Daoy (cell line): ENCODE measurements at places on chromosomes 1 and 21. TPM values are rescaled to one million over a fixed set of nuclear protein-coding genes. Genes with fewer than 3 reads are reported as not detected.

DNA sequence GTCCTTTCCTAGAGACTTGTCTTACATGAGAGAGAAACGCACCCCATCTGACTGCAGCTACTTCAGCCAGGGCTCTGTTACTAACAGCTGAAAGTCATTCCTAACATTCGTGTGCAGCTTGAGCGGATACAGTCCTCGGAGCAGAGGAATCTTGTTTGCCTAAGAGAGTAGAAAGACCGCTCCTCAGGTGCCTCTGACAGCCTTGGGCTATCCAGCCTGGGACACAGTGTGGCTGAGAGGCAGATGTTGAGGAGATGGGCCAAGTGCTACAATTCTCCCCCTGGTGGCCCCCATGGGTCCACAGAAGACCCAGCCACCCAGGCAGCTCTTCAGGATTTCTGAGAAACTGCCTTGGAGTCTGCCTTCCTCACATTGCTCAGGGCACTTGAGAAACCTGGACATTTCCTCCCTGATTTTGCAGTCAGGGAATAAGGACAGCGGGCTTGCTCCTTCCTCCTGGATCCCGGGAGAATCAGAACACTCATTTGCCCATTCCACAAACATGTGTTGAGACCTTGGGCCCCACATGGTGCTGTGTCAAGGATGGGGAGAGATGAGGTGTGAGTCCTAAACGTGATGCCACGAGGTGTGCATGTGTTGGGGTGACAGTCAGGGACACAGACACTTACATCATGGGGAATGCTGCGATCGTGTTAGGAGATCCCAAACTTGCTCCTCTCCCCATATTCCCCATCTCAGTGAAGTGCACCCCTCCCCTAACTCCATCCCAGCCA is 13.1 kb downstream of the TRIM62 start:
- no peak for DNase-seq

- no peak for DNase-seq
Observed at GRCh38 chr1:57013522-57013921, 47.7 kb upstream of the C8B start.

DNA sequence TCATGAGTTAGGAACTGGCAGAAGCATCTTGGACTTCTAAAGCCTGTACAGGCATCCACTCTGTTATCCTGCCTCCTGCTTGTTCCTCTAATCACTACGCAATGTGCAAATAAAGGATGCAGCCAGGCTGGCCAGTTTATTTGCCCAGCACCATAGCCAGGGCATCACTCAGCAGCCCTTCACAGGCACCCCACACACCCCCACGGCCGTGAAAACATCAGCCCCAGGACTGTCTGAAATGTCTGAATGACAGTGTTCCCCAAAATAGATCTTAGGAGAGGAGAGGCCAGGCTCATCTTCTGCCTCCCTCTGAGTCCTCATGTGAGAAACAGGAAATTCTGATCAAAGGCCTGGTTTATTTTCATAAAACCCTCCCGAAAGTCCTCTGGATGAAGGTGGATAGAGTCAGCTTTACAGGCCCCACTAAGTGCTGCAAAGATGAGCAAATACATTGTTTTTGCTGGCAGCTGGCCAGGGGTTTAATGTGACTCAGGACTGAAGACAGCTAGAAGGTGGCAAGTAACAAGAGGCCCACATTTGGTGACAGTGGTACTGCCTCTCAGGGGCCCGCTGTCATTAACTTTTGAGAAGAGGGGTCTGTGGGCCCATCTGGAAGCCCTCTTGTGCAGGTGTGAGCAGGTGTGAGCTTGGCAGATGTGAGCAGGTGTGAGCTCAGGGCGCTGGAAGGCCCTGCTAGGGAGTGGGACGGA is 32.9 kb downstream of the GRHL3 start:
- DNase-seq = peak; percentile 73

DNA sequence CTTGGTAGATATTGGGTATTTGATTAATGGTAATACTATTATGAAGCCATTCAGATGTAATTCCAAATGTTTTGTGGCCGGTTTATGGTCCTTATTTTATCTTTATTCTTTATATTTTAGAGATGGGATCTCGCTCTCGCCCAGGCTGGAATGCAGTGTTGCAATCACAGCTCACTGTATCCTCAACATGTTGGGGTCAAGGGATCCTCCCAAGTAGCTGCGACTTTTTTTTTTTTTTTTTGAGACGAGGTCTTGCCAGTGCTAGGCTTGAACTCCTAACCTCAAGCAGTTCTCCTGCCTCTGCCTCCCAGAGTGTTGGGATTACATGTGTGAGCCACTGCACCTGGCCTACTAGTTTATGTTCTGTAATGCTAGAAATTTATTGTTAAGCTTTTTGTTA is 4.7 kb downstream of the DDI2 start:
- no peak for DNase-seq

DNA sequence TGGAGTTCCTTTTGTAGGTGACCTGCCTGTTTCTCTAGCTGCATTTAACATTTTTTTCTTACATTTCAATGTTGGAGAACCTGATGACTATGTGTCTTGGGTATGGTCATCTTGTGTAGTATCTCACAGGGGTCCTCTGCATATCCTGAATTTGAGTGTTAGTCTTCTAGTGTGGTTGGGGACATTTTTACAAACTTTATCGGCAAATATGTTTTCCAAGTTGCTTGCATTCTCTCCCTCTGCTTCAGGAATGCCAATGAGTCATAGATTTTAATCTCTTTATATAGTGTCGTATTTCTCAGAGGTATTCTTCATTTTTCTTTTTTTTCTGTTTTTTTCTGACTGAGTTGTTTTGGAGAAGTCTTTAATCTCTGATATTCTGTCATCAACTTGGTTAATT is 684.0 kb downstream of the NCAM2 start:
- no peak for DNase-seq

GRCh38 chr1:19507516-19507915 is 22.2 kb upstream of the CAPZB start:
- DNase-seq = no peak

DNA sequence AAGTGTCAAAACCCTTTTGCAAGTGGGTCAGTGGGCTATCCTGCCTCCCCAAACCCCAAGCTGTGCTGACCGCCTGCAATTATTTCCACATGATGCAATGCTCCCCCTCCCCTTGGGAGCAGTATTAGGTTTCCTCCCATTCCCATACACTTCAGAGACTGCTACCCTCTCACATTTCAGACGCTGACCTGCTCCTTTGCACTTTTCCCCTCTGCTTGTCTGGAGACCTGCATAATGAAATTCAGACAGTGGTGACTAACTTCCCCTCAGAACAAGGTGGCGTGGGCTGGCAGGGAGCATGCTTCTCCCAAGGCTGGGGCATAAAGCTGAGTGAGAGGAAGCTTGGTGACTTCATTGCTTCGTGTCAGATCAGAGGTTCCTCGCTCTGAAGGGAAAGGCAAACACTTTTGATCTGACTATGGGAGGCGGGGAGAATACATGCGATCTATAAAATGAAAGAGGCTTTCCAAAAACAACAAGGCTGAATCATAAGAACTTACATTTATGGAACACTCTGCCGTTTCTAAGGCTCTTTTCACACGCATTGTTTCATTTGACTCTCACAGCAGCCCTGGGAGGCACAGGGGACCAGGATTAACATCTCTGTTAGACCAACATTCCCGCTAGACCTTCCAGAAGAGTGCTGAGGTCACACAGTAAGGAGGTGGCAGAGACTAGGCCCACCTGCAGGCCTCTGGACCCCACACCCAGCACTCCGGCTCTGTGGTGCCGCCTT is 27.5 kb upstream of the ROR1 start:
- peak; percentile 98 for DNase-seq

DNA sequence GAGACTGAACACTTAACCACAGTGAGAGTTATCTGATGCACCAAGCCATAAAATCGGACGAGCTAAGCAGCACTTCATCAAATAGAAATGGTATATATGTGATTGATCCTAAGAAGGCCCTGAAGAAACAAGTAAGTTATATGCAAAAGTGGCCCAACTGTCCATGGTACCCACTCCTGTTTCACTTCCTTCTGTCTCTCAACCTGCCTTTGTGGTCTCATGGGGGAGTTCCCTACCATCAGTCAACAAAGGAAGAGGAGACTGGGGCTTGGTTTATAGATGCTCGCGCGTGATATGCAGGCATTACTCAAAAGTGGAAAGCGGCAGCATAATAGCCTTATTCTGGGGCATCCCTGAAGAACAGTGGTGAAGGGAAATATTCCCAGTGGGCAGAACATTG is 543.9 kb upstream of the ADGRL4 start:
- no peak for DNase-seq

DNA sequence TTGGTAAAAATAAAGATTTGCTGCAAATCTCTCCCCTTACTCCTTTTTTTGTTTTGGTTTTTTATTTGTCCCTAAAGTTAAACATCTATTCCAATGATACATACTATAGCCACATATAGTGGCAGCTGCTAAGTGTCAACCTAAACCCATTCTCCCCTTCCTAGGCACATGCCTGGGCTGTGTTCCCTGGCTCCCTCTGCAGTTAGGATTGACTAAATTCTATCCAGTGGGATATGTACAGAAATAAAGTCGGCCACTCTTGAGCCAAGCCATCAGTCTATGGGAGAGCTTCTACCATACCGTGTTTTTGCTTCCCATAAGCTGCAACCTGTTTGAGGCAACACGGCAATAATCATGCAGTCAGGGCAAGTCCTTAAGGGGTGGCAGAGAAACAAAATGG is 23.6 kb downstream of the MCOLN3 start:
- no peak for DNase-seq

DNA sequence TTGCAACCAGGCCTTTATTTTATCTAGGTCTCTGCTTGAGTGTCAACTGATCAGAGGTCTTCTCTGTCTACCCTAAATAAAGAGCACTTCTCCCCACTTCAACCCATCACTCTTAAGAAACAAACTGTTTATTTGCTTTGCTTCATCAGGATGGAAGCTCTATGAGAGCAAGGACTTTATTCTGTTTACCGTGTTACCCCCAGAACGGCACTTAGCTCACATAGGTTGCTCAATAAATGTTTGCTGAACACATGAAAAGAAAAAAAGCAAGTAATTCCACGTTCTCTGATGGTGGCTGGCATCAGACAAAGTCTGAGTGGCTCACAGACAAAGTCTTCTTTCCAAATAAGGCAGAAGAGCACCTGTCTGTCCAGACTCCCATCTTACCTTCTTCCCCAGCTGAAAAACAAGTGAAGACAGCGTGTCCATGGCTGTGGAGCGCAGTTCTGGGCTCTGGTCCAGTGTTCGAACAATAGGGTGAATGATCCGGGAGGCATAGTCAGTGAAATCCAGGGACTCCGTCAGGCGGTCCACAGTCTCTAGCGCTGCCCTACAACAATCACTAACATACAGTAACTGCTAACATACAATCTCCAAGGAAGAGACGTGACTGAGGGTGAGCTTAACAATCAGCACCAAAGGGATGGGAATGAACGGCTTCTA is 22.9 kb downstream of the ANGPTL7 start:
- no peak for DNase-seq

DNA sequence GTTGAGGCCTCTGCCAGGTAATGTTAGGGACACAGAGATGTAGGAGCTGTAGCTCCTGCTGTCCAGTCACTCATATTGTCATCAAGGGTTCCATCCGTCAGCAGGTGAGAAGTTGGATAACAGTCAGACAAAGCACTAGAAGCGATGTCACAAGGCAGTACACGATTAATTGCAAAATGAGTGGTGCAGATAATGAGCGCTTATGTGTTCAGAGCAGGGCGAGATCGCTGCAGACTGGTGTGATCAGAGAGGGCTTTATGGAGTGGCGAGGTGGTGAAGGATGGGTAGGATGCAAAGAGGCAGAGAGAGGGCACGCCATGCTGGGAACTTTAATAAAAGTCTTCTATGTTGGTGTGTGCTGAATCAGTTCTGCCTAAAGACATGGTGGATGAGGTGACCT is 8.8 kb downstream of the TMCC2 start:
- DNase-seq = no peak

GRCh38 chr1:18362150-18362549 is 118.6 kb upstream of the KLHDC7A start:
- no peak for DNase-seq

GRCh38 chr1:161549652-161550051 is at the start of gene FCGR3A:
FCGR3A (minus strand) TSS chr1:161549818; CDS start chr1:161549736, 82 bp downstream.
- no peak for DNase-seq

- no peak for DNase-seq
Observed at GRCh38 chr1:66237042-66237441, 296.9 kb upstream of the SGIP1 start.

DNA sequence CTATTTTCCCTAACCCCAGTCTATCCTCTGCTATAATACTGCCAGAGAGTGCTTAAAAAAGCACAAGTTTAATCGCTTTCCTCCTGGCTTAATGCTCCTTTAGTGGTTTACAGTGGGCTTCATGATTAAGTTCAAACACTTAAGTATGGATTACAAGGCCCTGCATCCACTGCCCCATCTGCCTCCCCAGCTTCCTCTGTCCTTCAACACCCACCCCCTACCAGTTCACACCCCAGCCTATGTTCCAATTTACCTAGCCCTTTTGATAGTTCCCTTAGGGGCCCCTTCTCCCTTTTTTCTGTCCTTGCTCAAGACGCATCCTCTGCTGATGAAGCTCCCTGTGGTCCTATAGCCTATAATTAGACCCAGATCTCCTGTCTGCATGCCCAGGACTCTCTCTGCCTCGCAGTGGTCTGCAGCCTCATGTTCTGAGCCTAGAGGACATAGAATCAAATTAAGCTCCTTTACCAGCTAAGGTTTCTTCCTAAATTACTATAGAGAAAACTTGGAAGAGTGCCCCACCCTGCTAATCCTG is 212.5 kb downstream of the FGGY start:
- DNase-seq = no peak

- no peak for DNase-seq
Observed at GRCh38 chr1:186859995-186860394, 31.2 kb downstream of the PLA2G4A start.

GRCh38 chr1:225451840-225452515 is 24.1 kb upstream of the LBR start:
- no peak for DNase-seq

DNA sequence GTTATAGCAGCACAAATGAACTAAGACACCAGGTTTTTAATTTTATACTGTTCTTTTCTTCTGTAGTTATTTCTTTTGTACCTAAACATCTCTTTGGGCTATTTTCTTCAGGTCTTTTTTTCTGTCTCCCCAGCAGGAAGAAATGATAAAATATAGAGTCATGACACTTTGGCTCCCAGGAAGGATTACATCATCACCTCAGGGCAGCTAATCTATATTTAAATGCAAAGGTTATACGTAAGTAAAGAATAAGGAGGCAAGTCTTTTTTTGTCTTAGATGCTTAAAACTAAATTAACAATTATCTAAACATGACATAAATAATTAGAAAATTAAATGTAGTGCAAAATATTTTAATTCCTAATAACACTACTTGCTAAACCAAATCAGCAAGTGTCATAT is 57.0 kb downstream of the WARS2 start:
- no peak for DNase-seq

- no peak for DNase-seq
Observed at GRCh38 chr1:47471163-47471562, 33.3 kb downstream of the FOXD2 start.

BRDT gene
- total RNA-seq = not detected in 2 replicates

TNFAIP8L2 gene
- not detected in 2 replicates for total RNA-seq

TAL1 gene
- 0.23 and 0.60 TPM in 2 replicates for total RNA-seq

CGN gene
- 3.5 and 4.1 TPM in 2 replicates for total RNA-seq

FAM78B gene
- 0.80 and 4.0 TPM in 2 replicates for total RNA-seq

OXCT2 gene
- 2.9 and 3.8 TPM in 2 replicates for total RNA-seq
